ENCODE measurements at places on chromosomes 3 and 15.

GRCh38 chr3:78991656-78992055 is 776.1 kb downstream of the ROBO1 start:
- DNase-seq: no peak

GRCh38 chr3:34388830-34389229 is 590.4 kb downstream of the PDCD6IP start:
- no peak for DNase-seq

GRCh38 chr15:94542391-94542790 is 311.0 kb downstream of the MCTP2 start:
- DNase-seq: no peak

- no peak for DNase-seq
Measured at GRCh38 chr3:59885899-59886400, 836.1 kb upstream of the CFAP20DC start.

GRCh38 chr15:90482124-90483011 is 47.4 kb upstream of the CRTC3 start:
- DNase-seq: no peak

DNA sequence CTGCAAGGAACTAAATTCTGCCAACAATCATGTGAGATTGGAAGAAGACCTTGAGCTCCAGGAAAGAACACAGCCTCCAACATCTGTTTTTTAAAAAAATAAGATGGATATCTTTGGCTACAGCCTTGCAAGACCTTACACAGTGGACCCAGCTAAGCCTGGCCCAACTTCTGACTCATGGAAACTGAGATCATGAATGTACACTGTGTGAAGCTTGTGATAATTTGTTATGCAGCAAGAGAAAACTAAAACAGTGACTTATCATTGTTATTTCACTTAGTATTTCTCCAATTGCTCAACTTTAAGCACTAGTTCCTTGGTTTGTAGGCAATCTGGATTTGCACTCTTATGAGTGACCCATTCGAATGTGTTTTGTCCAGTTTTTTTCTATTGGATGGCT is 29.3 kb downstream of the SHQ1 start:
- no peak for DNase-seq

- DNase-seq: no peak
Measured at GRCh38 chr3:74531491-74531890, 83.0 kb downstream of the CNTN3 start.

Measured in GM12892 (cell line).